ENCODE measurements at places on chromosomes 3 and 15.

- DNase-seq: no peak
Observed at GRCh38 chr3:157170861-157171260, 10.9 kb upstream of the CCNL1 start.

GRCh38 chr3:46361408-46362283 lies 7.7 kb downstream of the CCR2 start:
- no peak for DNase-seq

DNA sequence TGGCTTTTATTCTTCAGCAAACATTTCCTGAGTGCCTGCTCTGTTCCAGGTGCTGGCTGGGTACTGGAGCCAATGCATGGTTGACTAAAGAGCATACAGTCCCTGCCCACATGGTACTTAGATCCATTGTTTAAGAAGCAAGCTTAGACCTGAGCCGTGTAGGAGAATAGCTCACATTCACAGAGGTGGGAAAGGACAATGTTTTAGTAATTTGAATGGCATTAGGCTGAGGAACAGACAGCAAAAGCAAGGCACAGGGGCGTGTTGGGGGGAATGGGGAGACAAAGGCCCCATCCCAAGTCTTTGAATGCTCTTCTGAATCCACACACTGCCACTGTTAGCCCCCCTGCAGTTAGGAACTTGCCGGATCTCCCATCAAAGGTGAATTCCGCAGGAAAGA lies 388.2 kb upstream of the RGMA start:
- DNase-seq: no peak

- DNase-seq: no peak
Observed at GRCh38 chr15:47778263-47778770, 61.0 kb downstream of the SEMA6D start.

GRCh38 chr15:51917493-51917892 lies 54.1 kb downstream of the LEO1 start:
- no peak for DNase-seq

DNA sequence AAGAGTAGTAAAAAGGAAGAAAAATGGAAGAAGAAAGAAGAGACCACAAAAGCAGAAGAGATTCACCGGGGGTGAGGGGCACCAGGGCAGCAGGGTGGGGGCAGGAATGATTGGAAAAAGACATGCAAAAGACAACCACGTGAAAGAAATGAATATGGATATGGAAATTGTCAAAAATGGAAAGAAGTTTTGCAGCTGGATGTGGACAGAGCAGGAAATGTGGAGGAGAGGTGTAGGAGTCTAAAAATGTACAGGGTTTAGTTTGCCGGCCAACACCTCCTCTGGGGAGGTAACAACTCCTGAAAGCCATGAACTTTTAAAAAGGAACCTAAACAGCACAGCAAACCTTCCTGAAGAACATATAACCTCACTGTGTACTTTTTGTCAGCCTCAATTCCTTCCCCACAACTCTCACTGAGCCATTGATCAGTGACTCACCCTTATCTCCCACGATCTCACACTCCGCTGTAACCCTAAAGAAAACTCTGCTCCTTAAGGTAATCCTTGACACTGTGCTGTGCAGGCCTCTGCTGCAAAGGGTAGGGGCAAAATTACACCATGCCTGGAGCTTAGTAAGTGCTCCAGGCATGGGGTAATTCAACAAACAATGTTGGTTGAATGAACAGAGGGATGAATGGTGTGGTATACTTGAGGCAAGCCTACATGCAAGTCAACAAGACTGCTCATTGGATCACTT lies 100.2 kb upstream of the BOC start:
- DNase-seq: no peak

DNA sequence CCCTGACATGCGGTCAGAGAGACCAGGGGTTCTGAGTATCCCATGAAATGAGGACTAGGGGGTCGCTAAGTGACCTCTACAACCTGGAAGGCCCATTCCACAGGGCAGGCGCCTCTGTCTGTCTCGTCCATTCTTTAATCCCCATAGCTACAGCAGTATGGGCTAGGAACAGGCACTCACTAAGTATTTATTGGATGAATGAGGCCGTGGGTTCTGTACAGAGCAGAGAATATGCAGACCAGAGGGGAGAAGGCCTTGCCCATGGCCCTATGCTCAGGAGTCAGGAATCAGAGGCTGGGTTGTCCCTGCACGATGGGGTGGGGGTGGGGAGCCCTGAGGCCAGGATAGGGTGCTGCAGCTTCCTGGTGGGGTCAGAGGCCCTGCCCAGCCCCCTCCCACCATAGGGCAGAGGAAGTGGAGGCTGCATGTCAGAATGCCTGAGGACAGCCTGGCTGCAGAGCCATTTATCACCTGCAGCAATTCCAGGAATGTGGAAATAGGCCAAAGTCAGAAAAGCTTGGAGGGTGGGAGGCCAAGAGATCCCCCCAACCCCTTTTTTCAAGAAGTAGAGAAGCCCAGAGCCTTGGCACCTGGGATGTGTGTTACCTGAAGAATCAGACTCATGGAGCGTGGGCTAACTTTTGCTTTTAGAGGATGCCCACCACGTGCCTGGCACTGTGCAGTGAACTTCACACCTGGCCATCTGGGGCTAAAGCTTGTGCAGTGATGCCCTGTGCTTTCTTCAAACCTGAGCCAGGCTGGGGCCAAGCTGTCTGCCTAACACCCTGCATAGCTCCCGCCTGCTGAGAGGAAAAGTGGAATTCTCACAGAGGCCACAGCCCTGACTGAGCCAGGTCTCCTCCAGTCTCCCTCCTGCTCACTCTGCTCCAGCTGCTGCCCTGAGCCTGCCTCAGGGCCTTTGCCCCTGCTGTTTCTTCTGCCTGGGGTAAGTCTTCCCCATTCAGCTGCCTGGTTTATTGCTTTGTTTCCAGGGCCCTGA lies 109.4 kb downstream of the WNT7A start:
- DNase-seq: no peak

DNA sequence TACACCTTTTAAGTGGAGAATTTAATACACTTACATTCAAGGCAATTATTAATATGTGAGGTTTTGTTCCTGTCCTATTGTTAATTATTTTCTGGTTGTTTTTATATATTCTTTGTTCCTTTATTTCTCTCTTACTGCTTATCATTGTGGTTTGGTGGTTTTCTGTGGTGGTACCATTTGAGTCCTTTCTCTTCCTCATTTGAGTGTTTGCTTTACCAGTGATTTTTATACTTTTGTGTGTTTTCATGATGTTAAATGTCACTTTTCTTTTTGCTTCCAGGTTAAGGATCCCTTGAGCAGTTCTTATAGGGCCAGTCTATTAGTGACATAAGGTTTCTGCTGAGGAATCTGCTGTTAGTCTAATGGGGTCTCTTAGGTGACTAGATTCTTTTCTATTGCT lies 116.5 kb downstream of the LRRK1 start:
- no peak for DNase-seq

- DNase-seq: no peak
Observed at GRCh38 chr3:64184621-64185020, 40.6 kb downstream of the PRICKLE2 start.

GRCh38 chr15:99925661-99926461 lies 192.6 kb upstream of the LYSMD4 start:
- DNase-seq: peak; percentile 66

DNA sequence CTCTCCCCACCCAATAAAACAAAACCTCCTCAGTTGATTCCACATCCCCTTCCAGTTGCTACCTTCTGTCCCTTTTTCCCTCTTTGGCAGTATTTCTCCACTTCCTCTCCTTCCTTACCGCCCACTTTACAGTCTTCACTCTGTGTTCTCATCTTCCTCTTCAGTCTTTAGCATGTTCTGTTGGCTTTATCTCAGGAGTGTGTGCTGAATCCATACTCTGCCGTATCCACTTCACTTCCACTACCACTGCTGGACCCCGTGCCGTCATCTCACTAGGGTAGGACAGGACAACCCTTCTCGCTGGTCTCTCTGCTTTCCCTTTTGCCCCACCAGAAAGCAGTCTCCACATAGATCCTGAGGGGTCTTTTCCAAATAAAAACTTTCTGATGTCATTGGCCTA lies 74.3 kb downstream of the FNDC3B start:
- DNase-seq: no peak

DNA sequence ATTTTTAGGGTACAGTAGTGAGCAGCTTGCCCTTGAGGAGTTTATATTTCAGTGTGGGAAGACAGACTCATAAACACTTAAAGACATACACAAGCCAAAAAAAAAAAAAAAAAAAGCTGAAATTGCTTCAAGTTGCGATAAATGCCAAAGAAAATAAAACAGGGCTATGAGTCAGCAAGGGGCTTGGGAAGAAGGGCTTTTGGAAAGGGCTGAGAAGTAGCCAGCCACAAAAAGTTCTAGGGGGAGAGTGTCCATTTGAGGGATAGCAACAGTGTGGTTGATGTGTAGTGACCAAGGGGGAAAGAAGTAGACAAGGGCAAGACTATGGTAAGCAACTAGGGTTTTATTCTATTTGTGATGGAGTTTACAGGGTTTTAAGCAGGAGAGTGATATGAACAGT lies 185.5 kb downstream of the ADAMTS9 start:
- DNase-seq: no peak

DNA sequence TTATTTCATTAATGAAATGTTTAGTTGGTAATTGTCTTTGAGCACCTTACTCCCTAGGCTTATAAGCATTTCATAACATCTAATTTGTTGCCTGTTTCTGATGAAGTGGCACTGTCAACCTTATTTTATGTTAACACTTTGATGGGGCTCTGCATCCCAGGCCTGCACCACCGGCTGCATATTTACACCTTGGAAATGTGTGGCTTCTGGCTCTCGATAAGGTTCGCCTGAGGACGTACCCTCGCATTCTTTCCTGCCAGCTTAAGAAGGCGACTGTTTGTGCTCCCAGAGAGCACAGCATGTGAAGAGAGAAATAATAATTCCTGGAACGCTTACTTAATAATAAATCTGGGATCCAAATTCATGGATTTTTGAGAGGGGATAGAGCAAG lies 763.3 kb upstream of the CFAP20DC start:
- DNase-seq: no peak

- DNase-seq: no peak
Observed at GRCh38 chr15:99102332-99103235, 2.3 kb upstream of the SYNM start.

DNA sequence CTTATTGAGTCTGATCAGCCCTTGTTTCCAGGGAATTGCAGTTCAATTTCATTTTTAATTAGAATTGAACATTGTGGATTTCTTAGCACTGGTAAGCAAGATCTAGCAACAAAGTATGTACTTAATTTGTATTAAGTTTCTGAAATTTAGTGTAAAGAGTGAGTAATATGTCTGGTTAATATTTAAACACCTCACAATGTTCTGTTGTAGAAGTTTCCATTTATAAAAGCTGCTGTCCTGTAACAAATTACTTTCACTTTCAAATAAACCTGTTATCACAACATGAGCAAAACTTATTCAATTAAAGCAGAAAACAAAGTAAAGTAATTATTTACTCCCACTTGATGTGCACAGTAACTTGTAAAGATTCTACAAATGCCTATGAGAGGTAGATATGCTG lies 448.5 kb downstream of the NAALADL2 start:
- DNase-seq: no peak

- DNase-seq: no peak
Observed at GRCh38 chr3:66075281-66075680, 36.6 kb upstream of the MAGI1 start.

- no peak for DNase-seq
Observed at GRCh38 chr3:172751175-172751704, 714 bp downstream of the ECT2 start.

DNA sequence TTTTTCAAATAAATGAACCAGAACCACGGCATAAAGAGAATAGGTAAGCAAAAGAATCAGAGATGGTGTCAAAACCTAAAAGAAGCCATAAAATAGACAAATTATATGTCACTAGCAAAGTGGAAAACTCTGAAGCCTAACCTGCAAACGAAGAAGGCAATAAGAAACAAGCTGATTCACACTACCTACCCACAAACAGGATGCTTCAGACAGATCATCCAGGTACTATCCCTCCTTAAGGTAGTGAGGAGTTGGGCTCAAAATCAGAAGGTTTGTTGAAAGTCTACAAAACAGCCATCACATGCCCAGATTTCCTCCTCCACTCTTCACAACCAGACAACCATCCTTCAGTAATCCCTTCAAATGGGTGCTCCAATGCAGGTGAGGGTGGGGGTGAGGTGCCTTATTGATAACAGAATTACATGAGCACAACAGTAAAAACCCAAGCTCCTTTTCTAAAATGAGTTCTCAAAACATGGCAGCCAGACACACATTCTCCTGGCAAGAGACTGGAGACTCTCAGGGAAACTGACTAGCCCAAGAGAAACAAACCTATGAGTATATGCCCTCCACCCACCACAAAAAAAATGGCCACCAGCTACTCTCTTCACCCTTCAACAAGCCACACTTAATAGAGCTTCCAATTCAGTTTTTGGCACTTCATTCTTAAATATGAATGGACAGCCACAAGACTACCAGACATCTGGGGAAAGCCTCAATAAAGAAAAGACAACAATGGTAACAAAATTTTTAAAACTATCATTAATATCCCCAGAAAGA lies 6.4 kb downstream of the KPNA1 start:
- no peak for DNase-seq

GRCh38 chr3:29282427-29283230 lies 1.8 kb downstream of the RBMS3 start:
- DNase-seq: no peak

GRCh38 chr3:174294616-174295015 lies 564.5 kb upstream of the NAALADL2 start:
- no peak for DNase-seq

DNA sequence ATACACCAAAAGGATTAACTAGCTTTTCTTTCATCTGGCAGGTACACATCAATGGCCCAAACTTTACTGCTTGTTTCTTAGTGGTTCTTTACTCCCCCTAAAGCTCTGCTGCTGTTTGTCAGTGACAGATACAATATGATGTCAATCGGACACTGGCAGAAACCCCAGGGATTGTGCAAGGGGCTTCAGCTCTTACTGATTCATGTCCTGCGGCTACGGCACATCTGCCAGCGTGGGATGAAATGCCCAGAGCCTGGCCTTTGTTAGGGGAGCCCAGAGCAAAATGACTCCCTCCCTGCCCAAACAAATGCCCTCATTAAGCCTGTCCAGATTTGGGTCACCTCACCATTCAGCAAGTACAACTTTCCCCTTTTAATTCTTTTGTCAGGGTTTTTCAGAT lies 28.3 kb downstream of the SRP14 start:
- DNase-seq: no peak

- DNase-seq: no peak
Observed at GRCh38 chr3:4720316-4721075, 227.3 kb downstream of the ITPR1 start.

- no peak for DNase-seq
Observed at GRCh38 chr3:50248387-50248786, 12.4 kb downstream of the GNAI2 start.

DNA sequence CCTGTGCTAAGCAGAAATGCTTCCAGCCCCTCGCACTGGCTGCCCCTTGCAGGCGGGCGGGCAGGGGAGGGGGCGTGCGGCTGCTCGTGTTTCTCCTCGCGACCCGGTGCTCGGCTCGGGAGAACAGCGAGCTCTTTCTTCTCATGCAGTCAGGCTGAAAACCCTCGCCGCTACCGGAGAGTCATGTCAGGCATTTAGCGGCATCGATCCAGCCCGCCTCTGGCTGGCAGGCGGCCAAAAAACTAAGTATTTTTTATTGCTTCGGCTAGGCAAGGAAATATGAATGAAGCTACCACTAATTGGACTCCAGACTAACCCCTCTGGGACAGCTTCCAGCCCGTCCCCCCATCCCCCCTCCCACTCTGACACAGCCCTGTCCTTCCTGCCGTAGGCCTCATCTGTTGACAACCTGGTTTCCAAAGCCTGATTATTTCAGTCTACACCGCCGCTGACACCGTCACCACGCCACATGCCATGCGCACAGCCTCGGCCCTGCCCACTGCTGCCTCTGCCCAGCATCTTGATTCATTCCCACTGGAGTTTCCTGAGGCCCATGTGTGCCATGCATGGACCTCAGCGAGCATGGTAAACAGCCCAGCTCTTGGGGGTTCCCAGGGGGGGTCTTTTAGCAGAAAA lies 35.3 kb downstream of the TLE3 start:
- no peak for DNase-seq

All from stimulated activated CD4-positive, alpha-beta T cell treated with anti-CD3 and anti-CD28 coated beads, Interleukin-15, amount 100 ng/mL, for 1 hour (primary cell).